ENCODE measurements at places on chromosomes 12 and 14.

GRCh38 chr14:84128050-84128449 is 1401.9 kb upstream of the FLRT2 start:
- no peak for DNase-seq

DNA sequence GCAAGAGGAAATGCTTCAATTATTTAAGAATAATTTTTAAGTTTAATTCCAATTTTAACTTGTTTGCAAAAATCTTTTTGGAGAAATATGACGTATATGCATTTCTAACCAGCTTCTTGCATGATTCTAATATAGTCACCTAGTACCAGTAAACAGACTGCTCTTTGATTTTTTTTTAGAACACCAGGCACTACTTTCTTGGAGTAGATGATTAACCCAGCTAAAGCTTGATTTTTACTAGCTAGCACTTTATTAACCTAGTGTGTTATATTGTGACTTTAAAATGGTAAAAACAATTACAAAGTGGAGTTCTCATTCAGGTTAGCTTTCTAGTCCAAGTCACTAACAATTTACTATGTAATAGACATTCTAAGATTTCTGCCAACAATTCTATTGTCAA is 32.6 kb upstream of the FGD4 start:
- no peak for DNase-seq

- no peak for DNase-seq
Measured at GRCh38 chr14:31926652-31927347, 150.3 kb upstream of the ARHGAP5 start.

DNA sequence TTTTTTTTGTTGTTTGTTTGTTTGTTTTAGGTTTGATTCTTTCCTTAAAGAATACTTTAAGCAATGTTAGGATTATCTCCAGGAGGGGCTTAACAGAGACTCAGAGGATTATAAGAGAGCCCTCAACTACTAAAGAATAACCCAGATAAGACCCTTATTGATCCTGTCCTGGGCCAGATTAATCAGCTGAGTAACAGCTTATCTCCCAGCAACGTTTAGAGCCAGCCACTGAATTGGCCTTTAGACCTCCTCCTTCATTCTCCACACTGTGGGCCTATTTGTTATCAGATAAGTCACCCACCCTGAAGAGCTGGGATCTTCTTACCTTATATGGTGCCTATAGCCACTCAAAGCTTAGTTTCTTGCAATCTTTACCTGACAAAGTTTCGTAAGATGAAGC is 71.1 kb downstream of the FIGNL2 start:
- DNase-seq, result no peak

GRCh38 chr14:74325446-74325845 is 22.7 kb upstream of the ABCD4 start:
- no peak for DNase-seq

DNA sequence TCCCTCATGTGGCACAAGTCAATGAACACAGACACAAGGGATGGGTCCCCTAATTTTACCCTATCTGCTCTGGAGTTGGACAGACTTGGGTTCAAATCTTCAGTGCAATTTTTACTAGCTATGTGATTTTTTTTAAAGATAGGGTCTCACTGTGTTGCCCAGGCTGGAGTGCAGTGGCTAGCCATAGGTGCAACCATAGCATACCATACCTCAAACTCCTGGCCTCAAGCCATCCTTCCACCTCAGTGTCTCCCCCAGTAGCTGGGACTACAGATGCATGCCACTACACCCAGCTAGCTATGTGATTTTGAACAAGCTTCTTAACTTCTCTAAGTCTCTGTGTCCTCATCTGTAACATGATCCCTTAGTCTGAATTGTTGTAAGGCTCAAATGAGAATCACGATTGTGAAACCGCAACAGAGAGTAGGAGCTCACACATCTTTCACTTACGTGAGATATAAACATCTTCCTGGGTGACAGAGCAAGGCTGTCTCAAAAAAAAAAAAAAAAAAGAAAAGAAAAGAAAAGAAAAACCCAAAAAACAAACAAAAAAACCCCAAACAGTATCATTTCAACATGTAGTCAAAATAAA is 4.7 kb downstream of the CALCOCO1 start:
- DNase-seq, result no peak

DNA sequence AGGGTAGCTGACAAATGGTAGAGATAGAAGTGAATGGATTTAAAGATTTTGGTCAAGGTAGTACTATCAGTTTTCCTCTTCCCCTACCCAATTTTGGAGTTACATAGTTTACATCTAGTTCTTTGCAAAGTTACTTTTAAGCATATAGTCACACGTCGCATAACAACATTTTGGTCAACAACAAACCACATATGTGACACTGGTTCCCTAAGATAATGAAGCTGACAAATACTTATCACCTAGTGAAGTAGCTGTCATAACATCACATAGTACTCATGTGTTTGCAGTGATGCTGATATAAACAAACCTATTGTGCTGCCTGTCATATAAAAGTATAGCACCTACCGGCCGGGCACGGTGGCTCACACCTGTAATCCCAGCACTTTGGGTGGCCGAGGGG is 45.4 kb downstream of the YAF2 start:
- no peak for DNase-seq

DNA sequence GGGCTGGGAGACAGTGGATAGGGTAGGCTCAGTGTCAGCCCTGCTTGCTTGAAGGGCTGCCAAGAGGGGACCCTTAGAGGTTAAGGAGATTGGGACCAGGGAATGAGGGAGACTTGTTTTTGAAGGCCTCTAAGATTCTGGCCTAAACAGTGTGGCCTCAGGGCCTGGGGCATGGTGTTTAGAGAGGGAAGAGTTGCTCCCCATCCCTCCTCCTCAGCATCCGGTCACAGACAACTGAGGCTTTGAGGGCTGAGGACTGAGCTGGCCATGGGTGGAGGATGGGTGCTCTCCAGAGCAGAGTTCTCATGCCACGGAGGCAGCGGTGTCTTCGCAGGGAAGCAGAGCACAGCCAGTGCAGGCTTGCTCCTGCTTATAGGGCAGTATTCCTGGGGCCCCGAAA is 49.4 kb downstream of the KRT80 start:
- DNase-seq, result no peak

GRCh38 chr12:5163661-5164060 is 120.0 kb downstream of the KCNA5 start:
- DNase-seq, result no peak

DNA sequence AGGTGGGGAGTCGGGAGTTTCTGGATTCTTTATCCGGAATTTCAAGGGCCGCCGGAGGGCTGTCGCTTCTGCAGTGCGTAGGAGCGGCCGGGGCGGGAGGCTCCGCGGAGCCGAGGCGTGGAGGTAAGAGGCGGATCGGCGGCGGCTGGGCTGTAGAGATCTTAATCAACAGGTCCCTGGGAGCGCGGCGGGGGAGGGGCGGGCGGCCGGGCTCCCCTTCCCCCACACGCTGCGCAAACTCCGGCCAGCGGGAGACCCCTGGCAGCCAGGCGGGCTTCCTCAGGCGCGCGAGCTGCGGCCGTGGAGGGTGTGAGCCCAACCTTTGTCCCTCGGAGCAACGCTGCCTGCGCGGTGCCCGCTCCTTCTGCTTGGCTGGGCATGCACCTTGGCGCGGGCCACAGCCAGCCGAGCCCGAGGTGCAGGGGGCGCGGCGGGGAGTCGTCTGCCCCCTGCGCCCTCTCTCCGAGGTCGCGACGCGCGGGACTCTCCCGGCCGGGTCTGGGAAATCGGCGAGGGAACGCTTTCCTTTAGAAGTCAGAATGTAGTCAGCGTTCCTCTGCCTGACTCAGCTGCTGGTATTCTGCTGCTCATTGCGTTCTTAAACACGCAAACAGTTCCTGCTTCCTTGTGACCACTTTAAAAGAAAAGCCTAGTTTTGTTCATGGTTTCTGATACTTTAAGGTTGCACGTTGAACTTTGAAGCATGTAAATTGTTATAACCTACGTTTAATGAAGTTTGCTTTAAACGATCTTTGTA is at the start of gene PALS1:
Gene PALS1, plus strand, starts transcription at position 25 of the 757 bp plus-strand sequence. CDS start 37,736 bp downstream, outside the sequence.
- peak; percentile 73 for DNase-seq

DNA sequence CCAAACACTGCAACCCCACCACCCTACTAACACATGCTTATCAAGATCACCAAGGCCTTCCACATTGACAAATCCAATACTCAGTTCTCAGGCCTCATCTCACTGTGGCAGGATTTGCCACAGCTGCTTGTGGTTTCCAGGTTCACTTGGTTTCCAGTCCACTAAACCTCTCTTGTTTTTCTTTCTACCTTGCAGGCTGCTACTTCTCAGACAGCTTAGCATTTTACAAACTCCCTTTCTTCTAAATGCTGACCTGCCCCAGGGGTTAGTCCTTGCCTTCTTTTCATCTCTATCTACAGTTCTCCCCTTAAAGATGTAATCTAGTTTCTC is 84.1 kb downstream of the BCAT1 start:
- DNase-seq, result no peak

DNA sequence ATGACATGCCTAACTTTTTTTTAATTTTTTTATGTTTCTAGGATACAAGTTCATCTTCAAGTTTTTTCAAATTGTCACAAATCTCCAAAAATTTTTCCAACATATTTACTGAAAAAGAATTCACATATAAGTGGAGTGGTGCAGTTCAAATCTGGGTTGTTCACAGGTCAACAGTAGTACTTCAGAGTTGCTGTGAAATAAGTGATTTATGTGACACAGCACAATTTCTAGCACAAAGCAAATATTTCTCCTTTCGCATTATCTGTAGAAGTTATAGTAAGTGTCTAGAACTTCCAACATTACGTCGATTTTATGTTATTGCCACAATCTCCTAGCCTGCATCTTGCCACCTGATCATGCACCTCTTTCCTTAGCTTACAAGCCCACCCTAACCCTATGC is 9.7 kb upstream of the KRT2 start:
- DNase-seq, result no peak

DNA sequence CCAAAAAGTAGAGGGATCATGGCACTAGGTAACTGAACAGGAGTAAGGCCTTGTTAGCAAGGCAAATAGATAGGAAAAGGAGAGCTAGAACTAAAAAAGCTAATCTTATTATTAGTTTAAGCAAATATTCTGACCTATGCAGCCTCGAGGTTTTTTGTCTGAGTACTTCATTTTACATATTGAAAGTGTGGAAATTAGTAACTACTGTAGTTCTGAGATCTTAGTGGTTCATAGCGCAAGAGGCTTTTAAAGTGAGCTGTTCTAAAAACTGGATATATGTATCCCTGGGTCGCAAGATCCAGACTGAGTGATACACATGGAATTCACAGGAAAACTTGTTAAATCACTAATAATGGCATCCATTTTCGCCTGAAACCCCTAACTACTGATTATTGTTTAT is 411.0 kb upstream of the SOX5 start:
- no peak for DNase-seq

GRCh38 chr12:56028511-56029165 is 7.8 kb downstream of the IKZF4 start:
- no peak for DNase-seq

GRCh38 chr12:63981343-63981742 is 136.8 kb downstream of the SRGAP1 start:
- no peak for DNase-seq

- peak; percentile 37 for DNase-seq
Measured at GRCh38 chr12:109716512-109717389, 3.1 kb downstream of the FAM222A start.

GRCh38 chr12:581746-582145 is 81.5 kb downstream of the NINJ2 start:
- no peak for DNase-seq

- no peak for DNase-seq
Measured at GRCh38 chr12:6295094-6295811, 15.2 kb upstream of the PLEKHG6 start.

DNA sequence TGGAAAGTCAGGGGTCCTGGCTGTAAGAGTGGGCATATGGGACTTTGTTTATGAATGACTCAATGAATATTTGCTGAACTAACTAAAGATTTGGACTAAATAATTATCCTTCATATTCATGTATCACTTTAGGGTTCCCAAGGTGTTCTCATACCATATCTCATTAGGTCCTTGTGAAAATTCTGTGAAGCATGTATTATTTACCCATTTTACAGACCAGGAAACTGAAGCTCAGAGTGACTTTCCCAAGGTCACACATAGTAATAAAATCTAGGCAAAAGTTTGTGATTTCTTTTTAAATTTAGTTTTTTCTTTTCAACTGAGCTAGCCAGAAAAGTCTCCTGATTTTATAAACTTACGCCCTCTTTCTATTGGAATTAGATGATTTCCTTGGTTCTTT is 9.4 kb downstream of the PDE1B start:
- no peak for DNase-seq

GRCh38 chr14:54807428-54807827 is 95.2 kb downstream of the GCH1 start:
- DNase-seq, result no peak

- DNase-seq, result no peak
Measured at GRCh38 chr12:5589054-5589453, 157.1 kb downstream of the NTF3 start.

GRCh38 chr12:52791271-52792184 is 4.4 kb downstream of the KRT3 start:
- no peak for DNase-seq

GRCh38 chr14:101007004-101007614 is 103.6 kb upstream of the RTL1 start:
- no peak for DNase-seq

GRCh38 chr12:12636641-12637040 is 25.0 kb downstream of the CREBL2 start:
- no peak for DNase-seq

GRCh38 chr12:92629349-92630065 is 73.3 kb upstream of the PLEKHG7 start:
- no peak for DNase-seq

DNA sequence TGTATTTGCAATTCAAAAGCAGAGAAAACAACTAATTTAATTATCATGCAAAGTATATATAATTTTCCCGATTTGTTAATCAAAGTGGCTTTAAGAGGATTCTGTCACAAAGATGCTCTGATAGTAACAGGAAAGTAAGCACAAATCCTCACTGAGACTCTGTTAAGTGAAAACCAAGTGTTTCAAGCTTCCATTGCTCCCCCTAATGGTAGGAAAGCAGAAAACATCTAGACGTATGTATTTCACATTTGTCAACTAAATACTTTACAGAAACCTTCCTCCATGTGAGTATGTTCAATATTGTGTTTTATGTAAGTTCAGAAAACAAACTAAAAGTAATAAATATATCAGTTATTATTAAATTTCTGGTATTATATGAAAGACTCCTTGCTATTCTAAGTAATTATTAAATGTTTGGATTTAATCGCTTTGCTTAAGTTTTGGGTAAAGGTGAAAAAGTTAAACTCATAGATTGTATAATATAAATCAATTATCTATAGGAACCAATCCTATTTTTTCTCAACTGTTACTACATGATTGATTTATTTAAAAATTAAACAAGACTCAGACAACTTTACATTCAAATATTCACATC is 1.5 kb upstream of the NTS start:
- DNase-seq, result no peak

- DNase-seq, result no peak
Measured at GRCh38 chr14:72652179-72652578, 241.7 kb downstream of the DPF3 start.

- DNase-seq, result no peak
Measured at GRCh38 chr12:5433081-5433844, 1.4 kb downstream of the NTF3 start.
